ENCODE measurements at places on chromosomes 7 and 10.

DNA sequence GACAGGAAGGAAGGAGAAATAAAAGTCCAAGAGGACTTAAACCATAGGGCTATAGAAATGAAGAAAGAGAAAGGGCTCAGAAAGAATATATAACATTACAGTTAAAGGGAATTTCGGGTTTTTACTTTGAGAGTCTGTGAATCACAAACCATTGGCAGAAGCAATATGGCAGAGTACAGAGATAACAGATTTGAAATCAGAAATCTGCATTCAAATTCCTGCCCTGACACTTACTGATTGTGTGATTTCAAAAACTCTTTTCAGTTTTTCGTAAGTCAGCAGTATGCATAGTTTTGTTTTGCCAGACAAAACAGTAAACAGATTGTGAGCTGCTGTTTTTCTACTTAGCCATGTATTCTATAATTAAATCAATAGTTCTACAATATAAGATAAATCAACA lies 8.2 kb downstream of the JMJD1C start:
- no peak for DNase-seq

GRCh38 chr7:4266270-4267040 lies 415.6 kb upstream of the FOXK1 start:
- DNase-seq, result no peak

DNA sequence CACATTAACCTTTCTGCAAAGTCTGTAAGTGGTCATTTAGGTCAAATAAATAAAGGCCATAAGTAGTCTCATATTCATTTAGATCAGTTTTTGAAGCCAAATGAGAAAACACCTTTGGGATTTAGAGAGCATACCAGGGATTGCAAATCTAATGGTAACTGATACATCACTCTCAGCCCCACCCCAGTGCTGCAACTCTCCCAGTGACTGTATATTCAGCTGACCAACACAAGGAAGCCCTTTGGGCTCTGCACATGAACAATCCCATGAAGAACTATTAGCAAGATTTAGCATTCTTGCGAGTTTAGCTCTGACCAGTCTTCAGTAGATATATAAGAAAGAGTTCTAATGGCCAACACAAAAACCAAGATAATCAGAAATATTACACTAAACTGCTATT lies 252.3 kb downstream of the CSTF2T start:
- DNase-seq, result no peak

DNA sequence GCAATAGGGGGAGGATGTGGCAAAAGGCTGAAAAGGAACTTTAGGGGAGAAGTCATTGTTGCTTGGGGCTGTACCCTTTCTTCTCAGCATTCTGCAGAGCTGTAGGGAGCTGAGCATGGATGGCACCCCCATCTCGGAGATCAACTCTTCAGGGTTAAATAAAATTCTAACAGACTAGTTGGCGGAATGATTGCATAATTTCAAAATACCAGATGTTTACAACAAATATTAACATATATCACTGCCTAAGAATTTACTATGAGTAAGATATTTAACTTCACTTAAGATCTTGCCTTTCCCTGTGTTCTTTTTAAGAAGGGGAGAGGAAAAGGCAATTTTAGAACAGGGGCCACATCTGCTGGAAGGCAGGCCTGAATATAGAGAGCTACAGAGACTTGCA lies 509 bp upstream of the OR2F1 start:
- DNase-seq, result no peak

DNA sequence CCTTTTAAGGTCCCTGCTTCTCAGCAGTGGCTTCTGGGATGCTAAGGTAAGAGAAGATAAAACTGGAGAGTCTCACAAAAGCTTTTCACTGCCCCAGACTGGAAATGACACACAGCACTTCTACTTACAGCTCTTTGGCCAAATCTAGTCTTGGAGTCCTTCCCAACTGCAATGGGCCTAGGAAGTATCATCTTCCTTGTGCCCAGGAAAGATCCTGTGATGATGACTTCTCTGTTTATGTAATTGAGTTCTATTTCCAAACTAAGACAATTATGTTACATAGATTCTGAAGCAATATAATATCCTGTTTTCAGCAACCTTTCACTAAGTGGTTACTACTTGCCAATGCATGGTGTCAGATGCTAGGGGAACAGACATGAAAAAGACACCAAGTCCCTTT lies 234.1 kb downstream of the PTEN start:
- no peak for DNase-seq

DNA sequence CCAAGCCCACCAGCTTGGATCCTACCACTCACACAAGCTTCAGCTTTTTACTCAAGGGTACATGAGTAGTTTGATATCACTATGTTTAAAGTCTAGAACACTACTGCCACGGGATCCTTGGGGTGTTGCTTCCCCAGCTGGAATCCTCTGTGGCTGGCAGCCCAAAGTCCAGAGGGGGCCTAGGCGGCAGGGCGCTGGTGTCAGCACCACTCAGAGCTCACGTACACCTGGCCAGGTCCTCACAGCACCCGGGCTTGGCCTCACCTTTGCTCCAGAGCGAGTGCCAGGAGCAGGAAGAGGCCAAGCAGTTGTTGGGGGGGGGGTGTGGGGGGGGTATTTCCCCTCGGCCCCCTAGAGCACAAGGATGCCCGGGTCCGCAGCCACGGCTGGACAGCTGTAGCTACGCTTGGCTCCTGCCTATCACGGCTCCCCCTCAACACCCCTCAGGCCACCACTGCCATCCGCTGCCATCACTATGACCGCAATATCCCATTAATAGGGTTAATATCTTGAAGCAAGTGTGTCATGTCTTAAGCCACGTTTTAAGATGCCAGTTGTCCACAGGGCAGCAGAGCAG lies 17.0 kb downstream of the ZDHHC6 start:
- DNase-seq, result no peak

DNA sequence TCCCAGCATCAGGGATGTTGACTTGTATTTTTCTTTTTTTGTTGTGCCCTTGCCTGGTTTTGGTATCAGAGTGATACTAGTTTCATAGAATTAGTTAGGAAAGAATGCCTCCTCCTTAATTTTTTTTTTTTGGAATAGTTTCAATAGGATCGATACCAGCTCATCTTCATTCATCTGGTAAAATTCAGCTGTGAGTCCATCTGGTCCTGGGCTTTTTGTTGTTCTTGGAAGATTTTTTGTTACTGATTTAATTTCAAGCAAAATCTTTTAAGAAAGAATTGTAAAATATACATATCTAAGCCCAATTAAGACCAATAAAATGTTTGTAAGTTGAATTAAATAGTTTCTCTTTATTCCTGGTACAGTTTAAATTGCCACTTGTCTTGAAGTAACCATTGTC lies 1159.5 kb downstream of the CNTNAP2 start:
- no peak for DNase-seq

- no peak for DNase-seq
These were observed 608.0 kb downstream of the PHTF2 start for GRCh38 chr7:78406531-78406930.

DNA sequence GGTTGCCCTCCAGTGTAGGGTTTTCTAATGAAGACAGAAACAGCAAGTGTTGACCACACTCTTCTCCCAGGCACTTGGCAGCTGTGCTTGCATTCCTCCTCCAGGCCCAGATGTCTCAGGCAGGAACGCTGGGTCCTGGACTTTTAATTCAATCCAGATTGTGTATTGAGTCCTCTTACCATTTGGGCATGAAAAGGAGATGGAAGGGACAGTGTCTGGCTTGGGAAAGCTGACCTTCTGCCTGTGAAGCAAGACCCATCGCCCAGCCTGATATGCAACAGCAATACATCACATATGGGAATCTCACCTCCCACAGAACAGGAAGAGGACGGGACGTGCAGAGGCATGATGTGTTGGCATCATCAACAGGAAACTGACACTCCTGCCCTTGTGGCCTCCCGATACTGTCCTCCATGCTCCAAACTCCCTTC lies 174.4 kb upstream of the LYZL2 start:
- no peak for DNase-seq

DNA sequence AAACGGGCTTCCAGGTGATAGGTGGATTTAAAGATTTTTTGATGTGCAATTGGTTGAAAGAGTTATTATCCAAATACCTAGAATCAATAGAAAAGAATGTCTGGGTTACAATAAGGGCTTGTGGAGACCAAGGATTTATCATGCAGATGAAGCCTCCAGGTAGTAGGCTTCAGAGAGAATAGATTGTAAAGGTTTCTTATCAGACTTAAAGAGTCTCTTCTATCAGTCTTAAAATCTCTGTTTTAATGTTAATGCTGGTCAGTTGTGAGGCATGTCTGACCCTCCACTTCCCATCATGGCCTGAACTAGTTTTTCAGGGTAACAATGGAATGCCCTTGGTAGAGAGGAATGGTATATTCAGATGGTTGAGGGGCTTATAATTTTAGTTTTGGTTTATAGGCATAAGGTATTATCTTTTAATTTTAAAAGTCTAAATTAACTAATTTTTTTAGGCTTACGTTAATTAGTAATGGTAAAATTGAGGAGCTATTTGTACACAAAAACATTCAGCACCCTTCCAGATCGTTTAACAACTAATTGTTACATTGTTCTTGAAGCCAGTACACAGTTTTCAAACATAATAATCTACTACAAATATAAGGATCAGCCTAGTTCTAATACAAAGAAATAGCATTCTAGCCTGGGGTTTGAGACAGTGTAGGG lies 704.2 kb upstream of the MBL2 start:
- no peak for DNase-seq

- no peak for DNase-seq
These were observed 31.6 kb downstream of the ASZ1 start for GRCh38 chr7:117395743-117396142.

DNA sequence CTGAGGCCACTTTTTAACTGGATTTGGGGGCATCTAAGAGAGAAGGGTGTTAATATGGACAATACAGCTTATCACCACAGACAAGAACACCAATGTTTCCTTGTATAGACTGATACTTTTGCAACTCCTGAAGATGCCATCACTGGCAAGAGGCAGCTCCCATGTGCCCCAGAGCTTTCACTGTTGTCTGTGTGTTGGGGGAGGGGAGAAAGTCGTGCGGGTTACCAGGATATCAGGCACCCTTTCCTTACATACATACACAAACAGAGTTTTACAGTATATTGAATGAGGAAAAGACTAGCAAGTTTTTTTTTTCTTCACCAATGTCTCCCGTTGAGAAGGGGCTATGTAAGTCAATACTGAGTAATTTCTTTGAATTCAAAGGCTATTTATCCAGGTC lies 4.1 kb upstream of the DLX6 start:
- DNase-seq, result no peak

DNA sequence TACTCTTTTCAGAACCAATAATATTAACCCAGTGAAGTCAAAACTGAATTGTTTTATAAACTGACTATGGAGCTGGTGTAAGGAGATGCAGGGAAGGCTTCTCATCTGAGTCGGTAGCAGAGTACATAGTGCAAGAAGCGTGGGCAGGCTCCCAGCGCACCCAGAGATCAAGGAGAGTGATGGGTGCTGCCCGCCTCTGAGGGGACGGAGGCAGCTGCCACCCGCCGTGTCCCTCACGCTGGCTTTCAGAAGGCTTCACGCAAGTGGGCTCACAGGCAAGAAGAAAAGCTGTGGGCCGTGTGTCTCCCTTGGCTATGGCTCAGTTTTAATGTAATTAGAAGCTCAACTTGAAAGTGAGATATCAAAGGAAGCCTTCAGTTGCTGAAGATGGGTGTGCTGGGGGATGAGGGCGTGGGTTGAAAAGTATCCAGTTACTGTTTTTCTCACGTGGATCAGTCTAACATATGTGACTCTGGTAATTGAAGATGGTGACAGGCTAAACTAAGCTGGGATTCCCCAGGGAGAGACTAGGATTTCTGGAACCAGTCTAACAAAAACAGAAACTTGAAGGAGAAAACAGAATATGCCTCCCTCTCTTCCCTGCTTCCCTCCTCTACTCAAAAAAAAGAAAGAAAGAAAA lies 159.9 kb downstream of the MGMT start:
- no peak for DNase-seq

- DNase-seq, result no peak
These were observed 27.9 kb downstream of the MTURN start for GRCh38 chr7:30162622-30163124.

DNA sequence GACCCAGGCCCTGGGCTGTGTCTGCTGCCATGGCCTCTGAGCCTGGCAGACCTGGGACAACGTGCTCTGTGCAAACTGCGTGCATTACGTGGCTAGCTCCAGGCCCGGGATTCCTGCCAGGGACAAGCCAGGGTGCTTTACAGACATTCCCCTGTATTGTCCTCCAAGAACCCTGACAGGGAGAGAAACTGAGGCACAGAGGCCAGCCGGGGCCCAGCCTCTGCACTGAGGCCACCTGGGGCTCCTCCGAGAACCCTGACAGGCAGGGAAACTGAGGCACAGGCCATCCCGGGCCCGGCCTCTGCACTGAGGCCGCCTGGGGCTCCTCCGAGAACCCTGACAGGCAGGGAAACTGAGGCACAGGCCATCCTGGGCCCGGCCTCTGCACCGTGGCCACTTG lies 64.9 kb downstream of the CFAP46 start:
- DNase-seq, result no peak

DNA sequence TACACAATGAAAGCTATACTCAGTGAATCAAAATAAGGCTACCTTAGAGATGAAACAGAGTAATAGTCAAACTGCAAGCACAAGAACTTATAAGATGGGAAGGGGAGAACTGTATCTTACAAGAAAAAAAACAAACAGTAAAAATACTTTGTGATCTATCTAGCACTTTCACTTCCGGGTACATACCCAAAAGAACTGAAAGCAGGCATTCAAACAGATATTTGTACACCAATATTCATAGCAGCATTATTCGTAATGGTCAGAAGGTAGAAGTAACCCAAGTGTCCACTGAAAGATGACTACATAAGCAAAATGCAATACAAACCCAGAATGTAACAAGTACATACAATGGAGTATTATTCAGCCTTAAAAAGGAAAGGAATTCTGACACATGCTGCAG lies 18.0 kb downstream of the FAM204A start:
- no peak for DNase-seq

DNA sequence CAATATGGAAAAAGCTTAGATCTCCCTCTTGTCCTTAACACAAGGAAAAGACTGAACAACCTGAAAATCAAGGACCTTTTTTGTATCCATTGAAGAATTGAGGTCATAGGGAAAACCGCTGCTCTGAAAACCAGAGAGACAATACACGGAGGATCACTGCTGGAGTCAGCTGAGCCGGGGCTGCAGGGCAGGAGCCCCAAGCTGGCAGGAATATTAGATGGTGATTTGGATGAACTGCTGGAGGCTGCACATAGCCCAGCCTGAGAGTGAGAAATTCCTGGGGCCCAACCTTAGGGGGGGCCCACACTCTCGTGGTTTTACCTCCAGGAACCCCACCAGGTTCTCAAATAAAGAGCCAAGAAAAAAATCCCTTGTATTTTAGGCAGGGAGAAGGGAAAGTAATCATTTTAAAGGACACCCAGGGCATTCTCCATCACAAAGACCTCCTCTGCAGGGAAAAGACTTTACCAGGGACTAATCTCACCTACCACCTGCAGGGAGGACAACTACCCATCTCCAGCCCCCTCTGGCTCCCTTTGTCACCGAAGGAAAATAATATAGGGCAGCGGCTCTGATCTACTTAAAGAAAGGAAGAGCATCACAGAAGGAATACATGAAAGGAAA lies 55.4 kb upstream of the RNF32 start:
- DNase-seq, result no peak

DNA sequence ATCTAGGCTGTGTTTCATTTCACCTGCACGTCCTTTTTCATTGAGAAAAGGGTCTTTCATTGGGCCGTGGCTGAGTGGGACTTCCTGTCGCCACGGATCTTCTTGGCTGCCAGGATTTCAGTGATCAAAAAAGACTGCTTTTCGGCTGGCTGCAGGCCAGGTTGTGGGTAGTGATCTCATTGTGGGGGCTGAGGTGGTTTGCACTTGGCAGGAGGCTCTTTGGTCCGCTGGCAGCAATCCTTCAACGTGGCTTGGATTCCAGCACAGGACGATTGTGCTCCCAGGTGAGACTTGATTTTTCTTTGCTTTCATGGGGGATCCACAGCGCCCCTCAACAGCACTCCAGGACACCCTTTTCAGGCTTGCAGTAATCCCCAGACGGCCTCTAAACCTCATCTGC lies 29.0 kb upstream of the ZNF273 start:
- DNase-seq, result no peak
